Fibroblast of skin of scalp (primary cell): ENCODE measurements at places on chromosomes 12 and 14.

- no peak for DNase-seq
Measured at GRCh38 chr14:77970646-77971045, 170.7 kb downstream of the ADCK1 start.

GRCh38 chr12:127041985-127042625, 1224.9 kb upstream of the TMEM132C start:
- no peak for DNase-seq

DNA sequence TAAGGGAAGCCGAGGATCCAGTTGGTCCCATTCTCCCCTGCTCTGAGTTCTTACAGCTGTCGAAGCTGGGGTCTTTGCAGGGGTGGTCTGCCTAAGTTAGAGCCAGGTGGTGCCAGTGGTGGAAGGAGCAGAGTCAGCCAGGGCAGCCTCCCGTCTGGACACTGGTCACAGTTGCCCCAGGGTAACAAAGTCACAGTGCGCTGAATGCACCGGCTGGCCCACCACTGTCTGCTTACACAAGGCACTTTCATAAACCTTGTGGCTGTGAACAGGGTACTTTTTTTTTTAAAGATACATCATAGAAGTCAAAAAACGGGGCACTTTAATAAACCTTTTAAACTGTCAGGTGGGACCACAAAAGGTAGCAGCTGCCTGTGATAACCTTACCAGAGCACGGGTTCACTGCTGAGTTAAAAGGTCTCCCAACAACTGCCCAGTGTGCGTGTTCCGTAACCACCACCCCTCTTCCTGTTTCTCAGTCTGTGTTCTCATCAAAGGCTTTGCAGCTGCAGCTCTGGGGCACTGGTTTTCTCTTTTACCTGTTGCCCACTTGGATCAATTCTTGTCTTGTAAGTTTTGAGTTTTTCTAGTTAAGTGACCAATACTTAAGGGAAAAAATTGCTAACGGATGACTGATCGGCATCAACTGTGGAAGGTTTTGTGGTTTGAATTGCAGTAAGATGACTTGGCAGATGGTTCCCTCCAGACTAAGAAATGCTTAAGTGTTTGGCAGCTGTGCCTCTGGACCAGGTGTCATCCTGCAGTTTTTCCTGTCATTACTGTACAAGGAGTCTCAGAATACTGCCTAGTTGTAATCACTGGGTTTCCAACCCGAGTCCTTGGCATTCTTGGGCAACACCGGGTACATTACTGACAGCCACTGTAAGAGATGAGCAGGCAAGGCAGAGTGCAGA, 55.9 kb downstream of the DYNC1H1 start:
- peak; percentile 31 for DNase-seq

DNA sequence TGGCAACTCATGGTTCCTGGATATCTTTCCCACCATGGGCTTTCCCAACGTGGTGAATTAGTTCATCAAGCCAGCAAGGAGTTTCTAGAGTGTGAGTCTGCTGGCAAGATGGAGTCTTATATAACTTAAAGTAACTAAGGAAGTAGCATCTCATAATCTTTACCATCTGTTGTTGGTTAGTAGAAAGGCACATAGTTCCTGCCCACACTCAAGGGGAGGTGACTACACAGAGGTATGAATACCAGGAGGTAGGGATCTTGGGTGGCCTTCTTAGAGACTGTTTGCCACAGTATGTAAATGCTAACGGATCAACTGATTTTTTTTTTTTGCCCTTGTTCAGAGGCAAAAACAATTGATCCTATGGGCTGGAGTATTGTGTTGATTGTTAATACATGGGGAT, 446.9 kb downstream of the ATP23 start:
- peak; percentile 65 for DNase-seq

DNA sequence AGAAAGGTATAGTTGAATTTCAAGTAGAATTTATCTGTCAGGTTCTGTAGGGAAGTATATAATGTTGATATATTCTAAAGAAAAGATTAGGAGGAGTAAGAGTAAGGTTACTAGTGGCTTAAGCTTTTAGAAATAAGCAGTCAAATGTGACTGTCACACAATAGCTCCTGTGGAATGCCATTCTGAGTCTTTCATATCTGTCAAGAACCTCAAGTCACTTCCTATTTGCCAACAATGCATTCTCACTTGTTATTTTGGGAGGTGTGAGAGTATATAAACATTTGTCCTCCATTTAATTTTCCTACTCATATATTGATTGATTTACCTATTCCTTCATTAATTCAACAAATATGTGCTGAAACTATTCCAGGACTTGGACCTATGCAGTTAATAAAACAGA, 11.7 kb downstream of the CLEC9A start:
- no peak for DNase-seq

DNA sequence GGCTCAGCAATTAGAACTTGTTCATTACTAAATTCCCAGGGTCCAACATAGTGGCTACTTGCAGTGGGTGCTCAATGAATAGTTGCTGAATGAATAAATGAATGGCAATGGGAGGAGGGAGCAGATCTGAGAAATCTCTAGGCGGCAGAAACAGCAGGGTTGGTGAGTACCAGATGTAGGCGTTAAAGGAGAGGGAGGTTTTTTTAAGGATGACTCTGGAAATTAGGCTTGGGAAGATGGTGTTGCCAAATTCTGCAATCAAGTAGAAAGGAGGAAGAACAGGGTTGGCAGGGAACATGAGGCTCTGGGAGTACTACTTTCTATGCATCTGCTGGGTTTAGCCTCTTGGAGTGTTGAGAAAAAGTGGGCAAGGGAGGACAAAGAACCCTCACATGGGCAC, 207.1 kb downstream of the APAF1 start:
- DNase-seq = no peak

GRCh38 chr12:48388460-48388859, 37.7 kb upstream of the ZNF641 start:
- no peak for DNase-seq

GRCh38 chr12:123900871-123901376, 71.7 kb downstream of the CCDC92 start:
- peak; percentile 35 for DNase-seq

DNA sequence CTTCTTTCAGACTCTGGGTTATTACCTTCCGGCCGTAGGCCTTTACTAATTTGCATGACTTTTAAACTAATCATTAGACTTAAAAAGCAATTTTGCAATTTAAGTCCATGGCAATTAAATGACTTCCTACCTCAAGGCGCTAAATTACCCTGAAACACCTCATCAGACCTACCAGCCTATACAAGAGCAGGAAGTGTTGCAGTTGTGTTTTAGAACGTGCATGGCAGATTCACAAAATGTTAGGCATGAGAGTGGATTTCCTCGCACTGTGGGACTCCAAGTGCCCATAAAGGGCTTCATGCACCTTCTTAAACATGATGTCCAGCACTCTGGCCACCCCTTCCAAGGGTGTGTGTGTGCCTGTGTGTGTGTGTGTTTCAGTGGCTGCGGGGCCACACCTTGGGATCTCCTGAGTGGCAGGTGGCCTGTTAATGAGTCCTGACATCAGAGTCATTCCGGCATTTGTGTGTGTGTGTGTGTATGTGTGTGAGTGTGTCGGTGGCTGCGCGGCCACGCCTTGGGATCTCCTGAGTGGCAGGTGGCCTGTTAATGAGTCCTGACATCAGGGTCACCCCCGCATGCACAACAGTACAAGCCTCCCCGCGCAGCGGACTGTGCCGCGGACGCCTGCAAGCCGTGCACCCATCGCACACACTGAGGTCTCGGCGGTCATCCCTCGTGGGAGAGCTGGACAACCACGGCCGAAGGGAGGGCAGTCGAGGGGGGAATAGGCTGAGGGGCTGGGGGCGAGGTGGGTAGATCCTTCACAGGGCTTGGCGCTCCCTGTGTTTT, 900 bp downstream of the C2CD5 start:
- DNase-seq = peak; percentile 12

DNA sequence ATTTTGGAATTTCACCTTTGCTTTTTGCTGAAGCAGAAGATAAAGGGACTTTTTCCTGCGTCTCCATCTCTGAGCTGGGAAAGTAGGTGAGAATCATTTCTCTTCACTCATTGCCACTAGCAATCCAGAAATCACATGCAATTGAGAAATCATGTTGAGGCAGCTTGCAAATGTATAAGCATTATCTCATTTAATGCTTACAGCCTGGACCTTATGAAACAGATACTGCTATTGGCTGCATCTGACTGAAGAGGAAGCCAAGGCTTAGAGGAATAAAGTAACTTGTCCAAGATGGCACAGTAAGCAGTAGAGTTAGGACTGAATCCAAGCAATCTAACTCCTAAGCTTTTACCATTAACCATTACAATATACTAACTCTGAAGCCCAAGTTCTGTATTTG, 122.4 kb downstream of the FIGNL2 start:
- no peak for DNase-seq

DNA sequence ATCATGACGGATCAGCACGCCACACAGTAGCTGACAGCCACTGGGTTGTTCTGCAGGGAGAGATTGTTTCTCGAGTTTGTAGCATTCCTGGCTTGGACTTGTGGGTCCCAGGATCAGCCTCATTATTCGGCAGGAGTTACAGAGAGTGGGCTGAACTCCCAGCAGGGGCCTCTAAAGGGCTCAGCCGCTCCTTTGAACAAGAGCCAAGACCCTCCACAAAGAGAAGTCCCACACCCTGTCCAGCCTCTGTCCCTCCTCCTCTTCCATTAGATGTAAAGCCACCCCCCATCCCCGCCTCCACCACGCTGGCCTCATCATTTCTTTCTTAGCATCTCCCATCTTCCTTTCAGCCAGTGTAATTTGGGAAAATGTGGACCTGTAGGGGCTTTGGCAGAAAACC, 96.7 kb upstream of the HSPB8 start:
- DNase-seq = no peak

- no peak for DNase-seq
Measured at GRCh38 chr14:105529319-105529568, 2.9 kb downstream of the TMEM121 start.

GRCh38 chr12:111953455-111953854, 59.5 kb downstream of the TMEM116 start:
- no peak for DNase-seq

DNA sequence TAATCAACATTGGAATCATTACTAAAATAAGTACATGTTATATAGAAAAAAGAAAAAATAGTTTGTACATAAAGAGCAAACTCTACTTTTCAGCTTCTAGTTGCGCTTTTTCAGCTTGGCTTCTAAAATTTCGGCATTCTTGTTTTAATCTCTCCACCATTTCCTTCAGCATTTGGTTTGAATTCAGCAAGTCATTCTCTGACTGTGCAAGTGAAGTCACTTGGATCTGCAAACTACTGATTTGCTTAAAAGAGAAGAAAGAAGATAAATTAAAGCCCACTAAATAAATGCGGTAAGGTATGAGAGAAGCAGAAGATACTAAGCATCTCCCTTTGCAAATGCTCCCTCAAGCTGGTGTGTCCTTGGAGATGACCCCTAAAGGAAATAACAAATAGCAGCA, 126.3 kb downstream of the CEP83 start:
- DNase-seq = no peak

- DNase-seq = peak; percentile 7
Measured at GRCh38 chr12:131011165-131012079, 57.7 kb downstream of the ADGRD1 start.

DNA sequence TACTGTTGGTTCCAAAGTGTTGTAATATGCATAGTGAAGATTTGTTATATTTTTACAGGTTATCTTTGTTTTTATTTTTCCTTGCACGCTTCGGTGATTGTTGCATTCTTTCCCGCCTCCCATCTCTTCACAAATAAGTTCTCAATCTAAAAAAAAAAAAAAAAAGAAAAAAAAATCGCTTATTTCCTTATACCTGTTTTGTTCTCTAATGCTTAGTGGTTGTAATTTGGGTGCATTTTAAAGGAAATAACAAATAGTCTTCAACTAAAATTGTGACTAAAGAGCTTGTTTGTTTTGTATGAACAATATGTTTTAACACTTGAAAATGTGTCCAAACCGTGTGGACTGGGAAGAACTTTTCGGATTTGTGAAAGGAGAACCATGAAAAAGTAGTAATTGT, 1.5 kb downstream of the CAND1 start:
- DNase-seq = no peak

GRCh38 chr12:107402041-107403022, 283.3 kb upstream of the PWP1 start:
- peak; percentile 63 for DNase-seq
